Bone marrow (tissue), 2 donors: ENCODE measurements at places on chromosomes 5 and 9.

DNA sequence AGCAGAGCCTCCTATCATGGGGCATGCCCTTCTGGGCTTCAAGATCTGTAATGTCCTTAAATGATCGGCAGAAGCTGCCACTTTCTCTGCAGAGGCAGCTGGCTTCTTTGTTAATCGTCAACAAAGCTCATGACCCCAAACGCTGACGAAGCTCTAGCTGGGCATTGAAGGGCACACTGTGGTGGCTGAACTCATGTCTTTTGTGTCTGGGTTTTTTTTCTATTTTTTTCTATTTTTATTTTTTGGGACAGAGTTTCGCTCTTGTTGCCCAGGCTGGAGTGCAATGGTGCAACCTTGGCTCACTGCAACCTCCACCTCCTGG lies 65.2 kb upstream of the ASS1 start:
- DNase-seq = no peak

DNA sequence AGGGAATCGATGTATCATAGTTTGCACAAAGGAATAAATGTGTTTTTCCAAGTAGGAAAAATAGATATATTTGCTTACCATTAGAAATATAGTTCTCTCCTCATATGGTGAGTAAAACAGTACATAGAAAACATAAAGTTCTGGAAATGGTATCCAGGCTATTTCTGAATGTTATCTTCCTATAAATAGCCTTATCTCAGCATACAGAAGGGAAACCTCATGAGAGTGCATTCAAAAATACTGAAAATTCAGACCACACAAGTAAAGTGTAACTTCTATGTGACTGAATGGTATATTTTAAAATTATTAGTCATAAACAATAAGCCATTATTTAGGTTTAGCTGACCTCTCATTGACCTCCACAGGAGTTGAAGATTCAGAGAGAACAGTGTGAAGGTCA lies 43.5 kb downstream of the MOCS2 start:
- no peak for DNase-seq

DNA sequence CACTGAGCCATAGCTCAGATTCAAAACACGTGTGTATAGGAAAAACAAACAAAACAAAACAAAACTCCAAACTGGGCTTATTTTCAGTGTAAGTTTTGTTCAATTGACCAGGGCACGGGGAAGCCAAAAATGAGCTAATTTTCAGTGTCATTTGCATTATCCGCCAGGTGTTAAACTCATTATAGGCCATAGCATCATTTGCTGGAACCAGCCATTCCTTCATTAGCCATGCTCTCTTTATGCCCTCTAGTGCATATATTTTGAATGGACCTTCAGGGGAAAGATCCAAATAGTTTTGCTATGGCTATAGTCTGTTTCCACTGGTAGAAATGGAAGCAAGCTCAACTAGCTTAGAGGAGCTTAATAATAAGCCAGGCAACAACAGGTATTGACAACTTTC lies 1205.2 kb upstream of the DMAC1 start:
- no peak for DNase-seq

- DNase-seq = no peak
Measured at GRCh38 chr5:65874241-65874640, 52.1 kb upstream of the ERBIN start.
